Activated CD8-positive, alpha-beta T cell treated with anti-CD3 and anti-CD28 coated beads, Interleukin-2, amount 10 ng/mL, durations not matched to agents 7 days and 5 days (primary cell): ENCODE measurements at places on chromosomes 2 and 18. TPM values are rescaled to one million over a fixed set of nuclear protein-coding genes. Genes with fewer than 3 reads are reported as not detected.

GRCh38 chr2:161434118-161434517 lies 18.0 kb downstream of the TBR1 start:
- no peak for DNase-seq

DNA sequence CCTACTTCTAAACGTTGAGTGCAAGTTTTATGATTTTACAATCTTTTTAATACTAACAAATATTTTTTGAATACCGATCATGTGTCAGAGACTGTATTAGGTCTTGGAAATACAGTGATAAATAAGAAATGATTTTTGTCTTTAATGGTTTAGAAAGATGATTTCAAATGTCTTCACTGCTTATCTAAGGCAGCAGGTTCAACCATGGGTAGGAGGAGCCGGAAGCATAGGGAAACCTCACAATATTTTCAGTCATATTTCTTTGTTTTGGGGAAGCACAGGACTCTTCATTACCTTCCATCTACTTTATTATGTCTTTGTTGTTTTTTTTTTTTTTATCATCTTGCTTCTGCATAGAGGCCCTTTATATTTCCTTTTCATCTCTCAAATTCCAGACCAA lies 165.2 kb upstream of the EPC2 start:
- DNase-seq, result no peak

DNA sequence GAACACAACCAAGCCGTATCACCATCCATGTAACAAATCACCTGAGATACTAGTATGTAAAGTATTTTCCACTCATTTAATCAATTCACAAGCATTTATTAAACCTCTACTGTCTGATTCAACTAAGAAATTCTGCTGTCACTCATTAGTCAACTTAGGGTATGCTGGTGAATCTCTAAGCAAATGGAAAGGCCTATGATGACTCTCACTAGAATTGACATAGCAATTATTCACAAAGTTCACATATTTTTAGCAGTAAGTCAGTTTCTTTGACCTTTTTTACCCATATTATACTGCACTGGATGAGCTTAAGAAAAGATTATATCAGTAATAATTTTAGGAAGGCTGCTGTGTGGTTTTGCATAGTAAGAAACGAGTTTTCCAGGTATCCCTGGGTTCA lies 130.1 kb downstream of the SLC8A1 start:
- DNase-seq, result no peak

DNA sequence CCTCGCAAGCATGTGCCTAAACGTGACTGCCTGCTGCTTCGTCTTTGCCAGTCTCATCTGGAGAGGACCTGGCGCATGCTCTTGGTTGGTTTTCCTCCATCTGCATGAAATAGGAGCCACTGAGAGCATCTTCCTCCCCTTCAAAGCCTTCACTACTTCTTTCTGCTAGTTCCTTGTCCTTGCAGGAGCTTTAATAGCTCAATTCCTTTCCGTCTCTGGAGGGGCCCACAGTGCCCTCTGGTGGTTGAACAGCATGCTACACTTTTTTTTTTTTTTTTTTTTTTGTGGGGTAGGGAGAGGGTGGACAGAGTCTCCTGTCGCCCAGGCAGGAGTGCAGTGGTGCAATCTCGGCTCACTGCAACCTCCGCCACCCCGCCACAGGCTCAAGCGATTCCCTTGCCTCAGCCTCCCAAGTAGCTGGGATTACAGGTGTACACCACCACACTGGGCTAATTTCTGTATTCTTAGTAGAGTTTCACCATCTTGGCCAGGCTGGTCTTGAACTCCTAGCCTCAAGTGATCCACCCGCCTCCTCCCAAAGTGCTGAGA lies 59.6 kb downstream of the SP110 start:
- DNase-seq, result peak; percentile 64

GRCh38 chr2:159275111-159275510 lies 11.4 kb downstream of the WDSUB1 start:
- DNase-seq, result no peak

- no peak for DNase-seq
These were observed 29.3 kb downstream of the MRPL33 start for GRCh38 chr2:27800856-27801255.

DNA sequence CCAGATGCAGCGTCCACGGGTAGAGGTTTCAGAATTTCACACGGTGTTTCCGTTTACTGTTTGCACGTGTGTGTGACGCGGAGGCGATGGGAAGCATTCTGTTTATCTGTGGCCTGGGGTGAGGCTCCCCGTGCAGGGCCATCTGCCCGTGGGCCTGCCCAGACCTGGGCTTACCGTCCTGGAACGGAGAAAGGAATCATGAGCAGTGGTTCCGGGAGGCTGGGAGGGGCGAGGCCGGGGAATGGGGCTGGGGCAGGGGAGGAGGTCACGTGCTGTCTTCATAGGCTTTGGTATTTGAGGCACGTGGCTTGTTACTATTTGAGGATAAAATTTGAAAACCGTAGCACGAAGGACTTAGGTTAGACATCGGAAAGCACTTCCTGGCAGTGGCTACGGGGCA lies 77.9 kb downstream of the RTP5 start:
- no peak for DNase-seq

DNA sequence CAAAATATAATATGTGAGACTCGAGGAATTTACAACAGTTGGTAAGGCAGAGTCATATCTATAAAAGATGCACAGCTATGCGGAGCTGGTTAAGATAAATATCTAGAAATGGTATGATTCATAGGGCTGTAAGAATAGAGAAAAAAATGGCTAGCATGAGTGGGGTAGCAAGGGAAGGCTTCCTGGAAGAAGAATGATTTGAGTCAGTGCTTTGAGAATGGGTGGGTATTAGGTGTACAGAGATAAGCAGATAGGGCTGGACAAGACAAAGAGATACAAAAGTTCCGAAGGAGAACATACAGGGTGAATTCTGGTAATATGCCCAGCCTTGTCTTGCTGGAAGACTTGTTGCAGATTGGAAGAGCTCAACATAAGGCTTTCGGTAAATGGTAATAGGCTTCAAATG lies 291.5 kb upstream of the CCDC68 start:
- no peak for DNase-seq

- no peak for DNase-seq
These were observed 24.2 kb downstream of the CCT7 start for GRCh38 chr2:73258186-73258912.

DNA sequence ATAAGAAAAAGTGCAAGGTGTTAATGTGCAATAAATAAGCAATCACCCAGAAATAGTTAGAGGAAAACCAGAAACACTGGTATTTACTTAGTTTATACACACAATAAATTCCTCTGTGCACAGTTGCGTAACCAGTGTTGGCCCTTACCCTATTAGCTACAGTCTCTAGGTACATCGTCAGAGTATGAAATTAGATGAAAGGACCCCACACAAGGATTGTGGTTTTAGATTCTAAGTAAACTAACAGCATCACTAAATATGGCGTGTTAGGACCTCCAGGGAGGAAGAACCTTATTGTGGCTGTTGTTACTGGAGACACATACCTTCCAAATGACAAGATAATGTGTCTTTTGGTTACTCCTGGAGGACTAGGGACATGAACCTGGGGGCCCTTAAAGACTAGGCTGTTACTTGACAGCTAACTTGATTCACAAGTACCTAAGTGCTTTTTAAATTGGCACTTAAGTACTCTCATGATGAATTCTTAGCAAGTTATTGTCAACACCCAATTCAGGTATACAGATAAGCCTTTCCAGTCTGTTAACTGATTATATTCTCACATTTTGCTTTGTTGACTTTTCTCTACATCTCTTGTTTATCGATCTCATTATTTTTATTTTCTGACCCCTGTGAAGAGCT lies 115.3 kb downstream of the FEZ2 start:
- no peak for DNase-seq

DNA sequence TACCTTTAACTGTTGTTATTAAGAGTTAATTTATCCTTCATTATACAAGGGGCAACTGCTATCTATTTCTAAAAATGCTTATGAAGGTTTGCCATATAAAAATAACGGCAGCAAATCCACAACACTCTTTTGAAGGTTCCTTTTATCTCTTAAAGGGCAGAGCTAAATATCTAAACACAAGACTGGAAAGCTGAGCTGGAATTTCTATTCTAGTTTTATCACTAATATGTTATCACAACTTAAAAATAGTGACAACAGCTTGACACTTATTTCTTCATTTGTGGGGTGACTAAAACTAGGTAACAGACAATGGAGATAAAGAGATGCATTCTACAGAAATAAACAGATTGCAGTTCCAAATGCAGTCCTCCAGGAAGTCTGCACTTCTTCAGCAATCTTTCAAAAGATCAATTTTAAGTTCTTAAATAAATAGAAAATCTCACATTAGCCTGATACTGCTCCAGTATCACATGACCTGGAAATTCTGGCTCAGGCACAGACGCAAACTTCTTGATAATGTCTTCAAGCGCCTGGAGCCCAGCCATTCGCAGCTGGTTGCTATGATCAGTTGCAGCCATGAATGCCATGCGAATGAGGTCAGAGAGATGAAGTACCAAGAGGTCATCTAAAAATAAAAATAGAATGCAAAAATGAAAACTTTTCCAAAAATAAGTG lies 54.0 kb upstream of the STRN start:
- no peak for DNase-seq

DNA sequence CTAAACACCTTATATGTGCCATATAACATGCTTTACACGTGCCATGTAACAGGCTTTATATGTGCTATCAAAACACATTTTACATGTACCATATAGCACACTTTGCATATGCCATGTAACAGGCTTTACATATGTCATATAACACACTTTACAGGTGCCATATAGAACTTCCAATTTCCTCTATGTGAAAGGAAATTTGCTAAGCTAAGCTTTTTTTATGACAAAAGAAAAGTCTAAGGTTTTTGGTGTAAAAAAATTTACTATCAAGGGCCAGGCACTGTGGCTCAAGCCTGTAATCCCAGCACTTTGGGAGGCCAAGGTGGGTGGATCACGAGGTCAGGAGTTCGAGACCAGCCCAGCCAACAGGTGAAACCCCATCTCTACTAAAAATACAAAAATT lies 136.5 kb downstream of the AKAIN1 start:
- DNase-seq, result no peak

CD8B2 gene
- 3.6 TPM for total RNA-seq

SP9 gene
- not detected for total RNA-seq

TRABD2A gene
- 71.9 TPM for total RNA-seq

ZBTB14 gene
- 24.2 TPM for total RNA-seq

STEAP3 gene
- 0.13 TPM for total RNA-seq
